ENCODE measurements at places on chromosomes 1 and 21.

GRCh38 chr1:207298636-207299398 lies 22.7 kb upstream of the CD55 start:
- DNase-seq: no peak

- no peak for DNase-seq
These were observed 3.0 kb downstream of the DMRTB1 start for GRCh38 chr1:53462193-53462592.

DNA sequence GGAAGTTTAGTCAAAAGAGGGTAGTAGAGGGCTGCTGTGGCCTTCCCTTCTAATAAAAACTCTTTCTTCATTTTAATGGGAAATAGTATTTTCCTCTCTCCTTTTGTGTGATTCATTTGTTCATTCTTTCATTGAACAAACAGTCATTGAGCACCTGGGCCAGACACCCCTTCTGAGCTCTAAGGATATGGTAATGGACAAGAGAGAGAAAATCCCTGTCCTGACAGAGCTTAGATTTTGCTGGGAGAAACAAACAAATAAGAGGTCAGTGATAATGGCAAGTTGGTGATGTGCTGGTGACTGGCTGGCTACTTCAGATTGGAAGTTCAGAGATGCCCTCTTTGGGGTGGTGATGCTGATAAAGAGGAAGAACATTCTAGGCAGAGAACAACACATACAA lies 59.3 kb downstream of the CDC14A start:
- DNase-seq: no peak

GRCh38 chr1:101509370-101509769 lies 272.6 kb downstream of the S1PR1 start:
- no peak for DNase-seq

All from H54 (cell line).